ENCODE measurements at places on chromosomes 12 and 14. TPM values are rescaled to one million over a fixed set of nuclear protein-coding genes. Genes with fewer than 3 reads are reported as not detected.

GRCh38 chr12:24349051-24349799 lies 399.8 kb upstream of the SOX5 start:
- DNase-seq: no peak

DNA sequence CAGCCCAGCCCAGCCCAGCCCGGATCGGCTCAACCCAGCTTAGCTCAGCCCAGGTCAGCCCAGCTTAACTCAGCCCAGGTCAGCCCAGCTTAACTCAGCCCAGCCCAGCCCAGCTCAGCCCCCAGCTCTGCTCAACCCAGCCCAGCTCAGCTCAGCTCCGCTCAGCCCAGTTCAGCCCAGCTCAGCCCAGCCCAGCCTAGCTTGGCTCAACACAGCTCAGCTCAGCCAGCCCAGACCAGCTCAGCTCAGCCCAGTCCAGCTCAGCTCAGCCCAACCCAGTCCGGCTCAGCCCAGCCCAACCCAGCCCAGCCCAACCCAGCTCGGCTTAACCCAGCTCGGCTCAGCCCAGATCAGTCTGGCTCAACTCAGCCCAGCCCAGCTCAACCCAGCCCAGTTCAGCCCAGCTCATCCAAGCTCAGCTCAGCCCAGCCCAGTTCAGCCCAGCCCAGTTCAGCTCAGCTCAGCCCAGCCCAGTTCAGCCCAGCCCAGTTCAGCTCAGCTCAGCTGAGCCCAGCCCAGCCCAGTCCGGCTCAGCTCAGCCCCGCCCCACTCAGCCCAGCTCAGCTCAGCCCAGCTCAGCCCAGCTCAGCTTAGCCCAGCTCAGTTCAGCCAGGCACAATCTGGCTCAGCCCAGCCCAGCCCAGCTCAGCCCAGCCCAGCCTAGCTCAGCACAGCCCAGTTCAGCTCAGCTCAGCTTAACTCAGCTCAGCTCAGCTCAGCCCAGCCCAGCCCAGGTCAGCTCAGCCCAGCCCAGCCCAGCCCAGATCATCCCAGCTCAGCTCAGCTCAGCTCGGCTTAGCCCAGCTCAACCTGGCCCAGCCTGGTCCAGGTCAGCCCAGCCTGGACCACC lies 331.7 kb downstream of the TMEM121 start:
- DNase-seq: no peak

DNA sequence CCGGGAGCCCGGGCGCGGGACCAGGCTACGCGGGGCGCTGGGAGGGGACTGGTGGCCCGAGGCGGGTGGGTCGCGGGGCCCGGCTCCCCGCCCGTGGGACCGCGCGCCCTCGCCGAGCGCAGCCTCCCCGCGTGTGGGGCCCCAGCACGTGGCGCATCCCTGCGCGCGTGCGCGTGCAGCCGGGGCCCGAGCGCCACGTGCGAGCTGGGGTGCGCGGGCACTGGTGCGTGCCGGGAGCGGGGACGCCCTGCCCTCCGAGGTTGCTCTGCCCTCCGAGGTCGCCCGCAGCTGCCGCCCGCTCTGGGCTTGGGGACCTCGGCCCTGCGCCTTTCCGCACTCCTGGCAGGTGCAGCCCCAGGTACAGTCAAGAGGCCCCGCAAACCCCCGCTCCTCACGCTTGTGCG lies 365 bp upstream of the CCDC88C start:
- no peak for DNase-seq

DNA sequence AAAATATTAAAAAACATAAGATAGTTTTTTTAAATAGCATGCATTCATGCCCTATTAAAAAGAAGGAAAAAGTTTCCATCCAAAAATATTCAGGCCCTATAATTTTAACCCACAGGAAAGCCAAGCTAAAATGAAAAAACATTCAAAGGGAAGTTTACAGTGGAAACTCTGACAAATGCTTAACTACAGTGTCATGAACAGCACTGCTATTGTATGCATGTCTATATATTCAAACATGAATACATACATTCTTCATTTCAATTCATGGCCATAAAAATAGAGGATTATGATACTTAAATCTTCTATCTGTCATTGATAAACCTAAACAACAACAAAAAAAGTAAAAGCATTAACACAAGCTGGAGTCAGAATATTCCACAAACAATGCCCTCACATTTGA lies 67.4 kb downstream of the PPP2R5E start:
- DNase-seq: no peak

VRTN gene
- not detected for total RNA-seq
